ENCODE measurements at places on chromosomes 5 and 9.
A peak's percentile ranks its signal among the peaks of the same experiment; 100 is the strongest.

- DNase-seq: no peak
Observed at GRCh38 chr5:172403817-172404216, 50.5 kb downstream of the SH3PXD2B start.

DNA sequence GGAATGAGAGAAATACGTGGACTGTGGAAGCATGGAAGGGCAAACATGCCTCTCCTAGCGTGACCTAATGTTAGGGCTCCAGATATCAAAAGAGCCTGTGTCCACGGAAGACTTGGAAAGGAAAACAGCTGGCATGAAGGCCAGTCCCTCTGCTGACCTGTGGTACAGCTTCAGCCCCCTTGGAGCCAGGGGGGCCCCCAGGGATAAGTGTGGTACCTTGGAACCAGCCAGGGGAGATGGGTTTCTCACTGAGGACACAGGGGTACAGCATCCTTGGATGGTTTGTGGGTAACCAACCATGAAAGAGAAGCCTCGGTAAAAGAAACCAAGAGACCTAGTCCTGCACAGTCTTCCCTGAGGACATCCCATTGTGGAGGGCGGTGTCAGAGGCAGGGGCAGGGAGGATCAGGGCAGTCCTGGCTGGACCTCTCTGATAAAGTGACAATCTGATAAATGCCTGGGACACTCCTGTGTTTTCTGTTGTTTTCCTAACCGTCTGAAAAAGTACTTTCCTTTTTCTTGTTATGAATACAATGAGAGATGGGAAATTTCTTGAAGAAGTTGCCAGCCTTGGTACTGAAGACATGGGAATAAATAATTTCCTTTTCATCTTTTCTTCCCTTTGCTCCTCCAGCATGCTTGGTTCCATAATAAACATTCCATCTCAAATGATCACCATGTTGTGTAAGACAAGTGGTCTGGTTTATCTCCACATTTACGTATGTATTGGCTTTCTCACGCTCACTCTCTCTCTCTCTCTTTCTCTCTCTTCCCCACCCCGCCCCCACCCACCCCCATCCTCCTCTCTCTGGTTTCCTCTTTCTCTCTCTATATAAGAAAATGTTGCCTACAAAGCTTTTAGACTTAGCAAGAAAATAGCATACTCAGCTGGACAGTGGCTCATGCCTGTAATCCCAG is 102.1 kb downstream of the SUSD1 start:
- no peak for DNase-seq

- DNase-seq: no peak
Observed at GRCh38 chr5:159878988-159879471, 37.3 kb upstream of the ADRA1B start.

GRCh38 chr5:62343428-62343827 is 37.4 kb downstream of the KIF2A start:
- DNase-seq: no peak

DNA sequence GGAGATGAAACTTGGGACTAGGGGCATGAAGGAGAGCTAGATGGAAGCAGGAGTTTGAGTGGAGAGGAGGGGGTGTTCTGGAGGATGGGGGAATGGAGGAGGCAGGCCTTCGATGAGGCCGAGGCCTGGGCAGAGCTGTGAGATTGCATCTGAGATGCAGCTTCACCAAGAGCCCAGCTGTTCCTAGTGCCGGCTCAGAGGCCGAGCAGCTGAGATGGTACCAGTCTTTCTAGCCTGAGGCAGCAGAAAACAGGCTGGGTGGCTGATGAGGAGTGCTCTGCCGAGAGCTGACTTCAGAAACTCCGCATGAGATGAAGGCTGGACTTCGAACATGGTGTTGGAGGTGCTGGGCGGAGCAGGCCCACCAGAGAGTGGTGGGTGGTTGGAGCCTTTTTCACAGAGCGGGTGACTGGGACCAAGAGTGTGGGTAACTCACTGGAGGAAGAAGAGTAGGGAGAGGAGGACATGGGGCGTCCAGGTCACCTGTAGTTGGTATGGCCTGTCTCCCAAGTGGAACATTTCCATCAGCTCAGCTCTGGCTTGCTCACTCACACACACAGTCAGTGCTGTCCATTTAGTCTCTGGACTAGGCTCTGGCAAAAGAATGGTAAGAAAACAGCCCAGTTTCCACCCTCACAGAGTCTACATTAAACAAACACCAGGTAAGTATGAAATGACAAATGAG is 54.7 kb downstream of the TMOD1 start:
- DNase-seq: no peak

GRCh38 chr9:61671276-61671973 is 481.6 kb downstream of the SPATA31A7 start:
- DNase-seq: no peak

GRCh38 chr5:176621661-176622079 is 8.7 kb downstream of the SNCB start:
- DNase-seq: no peak

GRCh38 chr9:105678163-105678562 is 15.9 kb downstream of the TAL2 start:
- DNase-seq: no peak

- no peak for DNase-seq
Observed at GRCh38 chr5:173101245-173101644, 43.1 kb upstream of the BNIP1 start.

DNA sequence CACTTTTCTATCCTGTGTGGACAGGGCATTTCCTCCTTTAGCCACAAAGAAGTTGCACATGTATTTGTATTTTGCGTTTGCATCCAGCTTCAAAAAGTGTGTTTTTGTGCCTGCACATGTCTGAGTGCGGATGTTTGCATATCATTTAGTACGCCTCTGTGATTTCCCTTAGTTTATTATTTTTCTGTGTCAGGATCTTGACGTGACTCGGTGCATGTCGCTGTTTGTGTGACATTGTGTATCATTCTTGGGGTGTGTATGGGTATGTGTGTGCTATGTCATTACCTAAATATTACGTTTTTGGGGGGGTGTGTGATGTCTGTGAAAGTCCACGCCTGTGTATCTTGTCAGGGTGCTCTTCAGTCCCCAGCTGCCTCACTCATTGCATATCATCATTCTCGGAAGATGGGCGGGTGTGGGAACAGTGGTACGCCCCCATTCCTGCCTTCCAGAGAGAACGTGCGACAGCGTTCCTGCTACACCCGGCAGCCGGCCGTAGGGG is 416 bp upstream of the PAIP2 start:
- no peak for DNase-seq

DNA sequence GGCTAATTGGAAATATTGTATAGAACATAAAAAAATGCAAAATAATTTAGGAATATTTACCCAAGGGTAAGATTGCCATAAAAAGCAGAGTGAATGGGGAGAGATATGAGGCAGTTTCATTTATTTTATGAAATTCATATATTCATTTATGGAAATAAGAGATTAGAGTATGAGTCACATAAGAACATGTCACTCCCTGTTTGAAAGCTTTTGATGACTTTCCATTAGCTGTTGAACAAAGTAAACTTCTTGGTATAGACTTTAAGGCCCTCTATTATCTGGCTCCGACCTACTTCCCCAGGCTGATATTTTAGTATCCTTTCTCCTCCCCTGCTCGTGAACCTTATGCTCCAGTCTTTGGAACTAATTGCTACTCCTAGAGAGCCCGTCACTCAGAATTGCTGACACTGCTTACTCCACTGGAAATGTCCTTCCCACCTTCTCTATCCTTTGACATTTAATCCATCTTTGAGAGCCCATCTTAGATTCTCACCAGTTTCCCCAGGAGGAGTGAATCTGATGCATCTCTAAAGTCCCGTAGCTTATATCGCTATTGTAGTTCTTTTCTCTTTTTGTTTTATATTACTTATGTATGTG is 8.9 kb upstream of the ACTBL2 start:
- no peak for DNase-seq

DNA sequence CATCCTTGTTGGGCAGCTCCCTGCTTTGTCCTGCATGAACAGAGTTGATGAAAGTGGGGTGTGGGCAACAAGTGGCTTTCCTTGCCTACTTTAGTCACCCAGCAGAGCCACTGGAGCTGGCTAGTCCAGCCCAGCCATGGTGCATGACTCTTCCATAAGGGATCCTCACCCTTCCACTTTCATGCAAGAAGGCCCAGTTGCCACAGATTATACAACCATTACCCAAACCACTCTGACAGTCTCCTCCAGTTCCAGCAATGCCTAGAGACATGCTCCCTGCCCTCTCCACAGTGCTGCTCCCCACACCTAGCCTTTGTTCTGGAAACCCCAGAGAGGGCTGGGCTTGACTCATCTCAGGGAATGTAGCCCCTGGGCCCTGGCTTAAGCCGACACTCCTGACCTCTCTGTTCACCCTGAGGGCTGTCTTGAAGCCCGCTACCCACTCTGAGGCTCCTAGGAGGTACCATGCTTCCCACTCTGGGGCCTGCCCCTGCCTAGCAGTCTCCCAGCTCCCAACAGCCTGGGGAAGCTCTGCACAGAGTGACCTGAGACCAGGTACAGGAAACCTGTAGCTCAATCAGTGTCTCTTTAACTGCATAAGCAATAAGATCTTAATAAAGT is 3.9 kb downstream of the SLC35A4 start:
- DNase-seq: no peak

- DNase-seq: peak; percentile 66
Observed at GRCh38 chr5:149474198-149474597, 77.0 kb downstream of the CSNK1A1 start.

- no peak for DNase-seq
Observed at GRCh38 chr9:33103501-33104281, 27.2 kb upstream of the SMU1 start.

DNA sequence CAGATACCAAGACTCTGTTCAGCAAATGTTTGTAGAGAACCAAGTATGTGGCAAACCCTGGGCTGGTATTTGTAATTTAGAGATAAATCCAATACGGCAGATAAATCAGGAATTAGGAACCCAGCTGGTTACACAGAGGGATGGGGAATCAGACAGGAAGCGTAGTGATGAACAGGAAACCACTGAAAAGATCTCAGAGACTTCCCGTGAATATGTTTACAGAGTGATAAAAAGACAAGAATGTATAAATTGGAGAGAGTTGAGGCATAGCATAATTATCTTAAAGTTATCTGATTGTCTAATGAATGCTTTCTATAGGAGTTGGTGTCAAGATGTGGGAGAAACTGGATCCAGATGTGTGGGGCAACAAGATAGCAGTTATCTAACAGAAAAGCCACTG is 246.6 kb upstream of the SMARCA2 start:
- DNase-seq: no peak

- DNase-seq: no peak
Observed at GRCh38 chr5:152118676-152119470, 194.2 kb upstream of the GLRA1 start.

DNA sequence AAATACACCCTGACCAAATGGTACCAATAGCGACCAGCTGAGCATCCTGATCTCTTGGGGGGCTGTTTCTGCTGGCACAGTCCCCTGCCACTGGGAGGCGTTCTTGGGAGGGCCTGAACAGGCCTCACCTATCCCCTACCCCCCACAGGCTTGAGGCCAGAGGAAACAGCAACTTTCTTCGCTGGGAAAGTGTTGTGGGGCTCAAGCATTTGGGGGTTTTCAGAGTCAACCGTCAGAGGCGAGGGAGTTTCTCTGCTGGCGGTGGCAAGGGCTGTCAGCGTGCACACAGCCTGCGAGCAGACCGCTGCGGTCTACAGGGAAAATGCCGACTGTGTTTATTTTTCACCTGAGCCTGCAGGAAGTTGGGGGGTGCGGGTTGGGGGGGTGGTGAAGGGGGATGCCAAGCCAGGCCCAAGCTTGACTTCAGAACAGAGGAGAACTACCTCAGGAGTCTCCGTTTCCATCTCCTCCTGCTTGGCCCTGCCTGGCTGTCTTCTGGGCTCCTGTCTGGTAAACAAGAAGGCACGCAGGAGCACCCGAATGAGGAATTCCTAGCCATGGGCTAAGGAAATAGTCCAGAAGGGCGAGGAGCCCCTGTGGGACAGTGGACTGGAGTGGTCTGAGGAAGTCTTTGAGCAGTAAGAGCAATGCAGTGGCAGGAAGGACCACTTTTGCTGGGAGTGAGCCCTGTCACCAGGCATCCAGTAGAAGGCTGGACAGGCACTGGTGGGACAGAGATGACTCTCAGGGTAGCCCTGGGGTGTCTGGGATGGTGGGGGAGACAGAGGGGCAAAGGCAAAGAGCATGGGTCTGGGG is 18.1 kb downstream of the TCF7 start:
- DNase-seq: no peak

DNA sequence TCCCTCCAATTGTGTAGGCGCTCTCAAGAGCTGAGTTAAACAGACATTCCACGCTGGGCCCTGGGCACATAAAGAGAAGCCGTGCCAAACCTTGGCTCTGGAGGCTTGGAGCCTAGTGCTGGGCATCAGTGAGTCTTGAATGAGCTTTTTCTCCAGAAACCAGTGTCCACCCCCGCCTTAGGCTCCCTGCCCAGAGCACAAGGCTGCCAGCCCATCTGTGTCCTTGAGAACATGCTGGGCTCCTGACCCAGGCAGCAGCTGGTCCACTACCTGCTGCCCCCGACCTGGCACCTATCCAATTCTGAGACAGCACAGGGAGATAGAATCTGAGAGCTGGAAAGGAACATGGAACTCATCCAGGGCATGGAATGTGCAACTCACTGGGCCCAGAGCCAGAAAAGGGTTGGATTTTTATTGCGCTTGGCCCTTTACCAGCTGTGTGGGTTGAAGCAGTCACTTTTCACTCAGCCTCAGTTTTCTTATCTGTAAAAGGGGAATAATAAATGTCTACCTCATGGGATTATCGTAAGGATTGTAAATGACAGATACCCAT is 92.4 kb upstream of the CPLX2 start:
- DNase-seq: no peak

GRCh38 chr9:15211160-15211814 is 95.7 kb downstream of the TTC39B start:
- peak; percentile 70 for DNase-seq

DNA sequence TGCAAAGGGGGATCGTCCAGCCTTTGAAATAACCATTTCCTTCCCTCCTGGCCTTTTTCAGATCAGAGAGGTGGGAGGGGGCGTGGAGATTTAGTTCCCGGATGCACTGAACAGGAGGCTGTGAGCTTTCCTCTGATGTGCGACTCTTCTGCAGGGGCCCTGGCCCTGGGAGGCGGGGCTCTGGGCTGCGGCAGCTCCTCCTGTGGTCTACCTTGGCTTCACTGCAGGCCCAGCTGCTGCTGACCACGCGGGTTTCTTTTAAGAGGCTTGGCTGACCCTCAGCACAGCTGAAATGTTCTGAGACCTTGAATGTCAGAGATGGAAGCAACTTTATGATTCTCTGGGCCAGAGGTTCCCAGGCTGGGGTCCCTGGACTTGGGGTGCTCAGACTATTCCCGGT is 27.0 kb upstream of the COL15A1 start:
- DNase-seq: no peak

DNA sequence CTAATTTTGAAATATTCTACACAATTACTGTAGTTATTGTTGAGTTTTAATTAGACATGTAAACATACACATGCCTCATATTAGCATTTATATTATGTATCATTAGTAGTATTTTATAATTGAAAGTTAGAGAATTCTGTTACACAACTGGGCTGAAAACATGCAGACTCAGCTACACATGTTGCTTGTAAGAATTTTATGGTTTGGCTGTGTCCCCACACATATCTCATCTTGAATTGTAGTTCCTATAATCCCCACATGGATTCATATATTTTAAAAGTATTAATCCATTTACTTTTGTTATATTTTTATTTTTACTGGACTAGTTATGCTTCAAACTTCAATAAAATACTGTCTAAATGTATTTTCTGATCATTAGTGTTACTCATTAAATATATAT is 2075.3 kb upstream of the C9orf72 start:
- DNase-seq: no peak

All from left lung (tissue), 14 donors.